ENCODE measurements at places on chromosomes 5 and 9. TPM values are rescaled to one million over a fixed set of nuclear protein-coding genes. Genes with fewer than 3 reads are reported as not detected.
A peak's percentile ranks its signal among the peaks of the same experiment; 100 is the strongest.

- DNase-seq = no peak
Observed at GRCh38 chr9:34123682-34124081, 2.8 kb downstream of the DCAF12 start.

- DNase-seq = peak; percentile 64
Observed at GRCh38 chr9:14322211-14323082, 8.5 kb upstream of the NFIB start.

DNA sequence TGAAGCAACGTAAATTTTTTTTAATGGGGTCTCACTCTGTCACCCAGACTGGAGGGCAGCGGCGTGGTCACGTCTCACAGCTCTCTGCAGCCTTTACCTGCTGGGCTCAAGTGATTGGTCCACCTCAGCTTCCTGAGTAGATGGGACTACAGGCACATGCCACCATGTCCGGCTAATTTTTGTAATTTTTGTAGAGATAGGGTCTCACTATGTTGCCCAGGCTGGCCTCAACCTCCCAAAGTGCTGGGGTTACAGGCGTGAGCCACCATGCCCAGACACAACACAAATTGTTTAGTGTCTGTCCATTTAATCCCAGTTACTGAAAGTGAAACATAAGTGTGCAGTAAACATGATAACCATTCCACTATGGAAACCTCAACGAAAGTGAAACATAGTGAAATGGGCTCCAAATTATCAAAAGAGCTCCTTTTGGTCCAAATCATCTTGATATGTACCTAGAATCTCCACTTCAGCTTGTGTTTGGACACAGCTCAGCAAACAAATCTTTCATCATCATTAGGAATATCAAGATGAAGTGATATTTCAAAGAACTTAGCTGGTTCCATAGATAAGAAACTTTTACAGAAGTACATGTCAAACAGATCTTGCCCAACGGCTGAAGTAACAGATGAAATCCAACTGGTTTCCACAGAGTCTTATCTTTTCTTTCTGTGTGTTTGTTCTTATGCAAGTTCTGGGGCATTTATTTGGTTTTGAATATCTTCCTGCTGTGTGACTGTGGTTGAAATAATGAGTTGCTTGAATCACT lies 41.2 kb upstream of the PLPP1 start:
- DNase-seq = no peak

DNA sequence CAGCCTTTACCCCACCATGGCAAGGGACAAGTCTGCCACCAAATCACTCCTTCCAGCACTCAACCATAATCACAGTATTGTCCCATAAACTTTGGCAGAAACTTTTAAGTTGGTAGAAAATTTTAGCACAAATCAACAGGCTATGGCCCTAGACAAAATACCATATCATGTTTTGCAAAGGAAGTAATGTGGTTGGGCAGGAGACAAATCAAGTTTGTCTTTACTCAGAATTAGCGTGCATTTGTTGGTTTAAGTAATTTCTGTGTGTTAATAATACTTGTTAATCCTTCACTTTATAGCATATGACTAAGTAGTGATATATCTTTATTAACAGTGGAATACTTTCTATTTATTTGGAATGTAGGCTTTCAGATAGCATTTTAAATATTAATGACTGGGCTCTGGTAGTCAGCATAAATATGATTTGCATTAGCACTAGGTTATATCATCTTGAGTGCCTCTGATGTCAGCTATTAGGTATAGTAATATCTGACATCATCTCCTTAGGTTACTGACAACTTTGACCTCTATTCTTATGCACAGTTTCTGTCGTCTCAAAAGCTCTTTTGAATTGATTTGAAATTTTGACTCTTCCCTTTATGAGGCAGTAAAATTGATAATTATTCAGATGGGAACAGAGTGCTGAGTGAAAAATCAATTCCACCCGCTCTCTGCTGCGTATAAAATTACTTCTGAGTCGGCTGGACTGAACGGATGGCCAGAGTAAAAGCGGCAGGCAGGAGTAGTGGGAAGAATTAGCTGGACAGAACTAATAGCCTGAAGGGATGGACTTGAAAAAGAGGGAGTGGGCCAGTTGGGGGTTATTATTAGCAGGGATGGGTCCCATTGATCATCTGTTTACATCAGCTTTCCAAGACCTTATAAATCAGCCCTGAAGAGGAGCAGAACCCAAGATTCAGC lies 40.1 kb upstream of the TLX3 start:
- DNase-seq = no peak

Gene CD72
- 125 TPM for total RNA-seq

Gene ENTPD2
- not detected for total RNA-seq

Gene LCN1
- total RNA-seq = not detected

Gene INSL4
- total RNA-seq = not detected
